WTC11 (cell line): ENCODE measurements at places on chromosomes 16 and 17.

GRCh38 chr16:83494459-83494858 lies 313.3 kb upstream of the HSBP1 start:
- DNase-seq: no peak

DNA sequence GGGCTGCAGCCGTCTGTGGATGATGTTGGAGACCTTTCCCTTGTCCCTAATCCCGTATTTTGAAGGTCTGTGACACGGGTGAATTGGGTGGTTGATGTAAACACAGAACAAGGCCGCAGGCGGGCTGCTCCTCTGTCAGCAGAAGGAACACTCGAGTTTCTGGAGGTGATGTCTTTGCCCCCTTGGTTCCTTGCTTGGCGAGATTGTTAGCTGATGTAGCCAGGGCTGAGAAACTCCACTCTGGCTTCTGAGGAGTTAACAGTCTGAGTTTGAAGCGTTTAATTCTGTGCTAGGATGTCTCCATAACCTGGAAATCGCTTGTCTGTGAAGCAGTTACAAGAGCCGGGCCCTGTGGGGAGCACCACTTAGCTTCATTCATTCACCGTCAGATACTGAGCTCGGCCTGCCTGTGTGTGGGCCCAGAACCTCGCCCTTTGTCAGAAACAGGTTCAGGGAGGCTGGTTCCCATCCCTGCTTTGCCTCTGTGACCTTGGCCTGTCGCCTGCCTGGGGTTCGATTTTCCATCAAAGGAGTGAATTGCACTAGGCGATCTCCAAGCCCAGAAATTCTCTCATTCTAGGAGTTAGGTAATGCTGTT lies 1.3 kb downstream of the MAPK8IP3 start:
- peak; percentile 25 for DNase-seq

DNA sequence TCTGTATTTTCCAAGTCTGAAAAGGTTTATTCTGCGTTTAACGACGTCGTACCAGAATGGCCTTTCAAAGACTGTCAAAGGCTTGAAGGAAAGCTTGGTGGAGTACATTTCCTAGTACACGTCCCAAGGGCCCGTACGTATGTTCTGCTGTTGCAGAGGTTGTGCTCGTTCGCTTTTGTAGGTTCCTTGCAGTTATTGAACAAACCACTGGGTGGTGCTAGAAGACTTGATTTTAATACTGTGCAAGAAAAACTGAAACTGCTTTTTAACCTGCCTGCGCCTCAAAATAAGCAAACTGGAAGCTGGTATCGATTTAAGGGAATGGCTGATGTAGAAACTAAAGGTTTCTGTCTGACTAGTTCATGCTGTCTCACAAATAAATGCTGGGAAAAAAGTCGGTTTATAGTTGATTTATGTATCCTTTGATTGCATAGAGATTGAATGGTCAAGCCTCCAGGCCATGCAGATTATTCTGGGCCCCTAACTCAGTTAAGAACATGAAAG lies 54.6 kb downstream of the USP10 start:
- peak; percentile 65 for DNase-seq

- DNase-seq: no peak
Measured at GRCh38 chr16:51553314-51553713, 402.2 kb upstream of the SALL1 start.

- DNase-seq: no peak
Measured at GRCh38 chr17:28056276-28056620, 13.8 kb downstream of the NLK start.

DNA sequence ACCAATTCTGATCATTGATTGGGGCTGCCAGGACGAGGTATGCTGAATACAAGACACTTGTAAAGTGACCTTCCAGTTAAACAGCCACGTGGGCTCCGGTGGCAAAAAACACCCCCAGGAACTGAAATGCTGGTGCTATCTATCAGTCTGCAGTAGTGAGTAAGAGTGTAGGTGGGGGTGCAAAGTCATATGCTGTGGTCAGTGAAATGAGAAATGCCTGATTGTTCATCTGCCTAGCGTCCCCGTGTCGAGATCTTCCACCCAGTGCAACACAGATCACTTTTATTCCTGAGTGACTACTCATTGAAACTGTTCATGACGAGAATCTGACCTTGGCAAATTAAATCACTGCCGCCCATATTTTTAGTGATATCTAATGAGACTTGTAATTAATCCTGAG lies 806.5 kb upstream of the GOT2 start:
- no peak for DNase-seq

- DNase-seq: no peak
Measured at GRCh38 chr17:49845321-49845720, 2.5 kb downstream of the TAC4 start.

DNA sequence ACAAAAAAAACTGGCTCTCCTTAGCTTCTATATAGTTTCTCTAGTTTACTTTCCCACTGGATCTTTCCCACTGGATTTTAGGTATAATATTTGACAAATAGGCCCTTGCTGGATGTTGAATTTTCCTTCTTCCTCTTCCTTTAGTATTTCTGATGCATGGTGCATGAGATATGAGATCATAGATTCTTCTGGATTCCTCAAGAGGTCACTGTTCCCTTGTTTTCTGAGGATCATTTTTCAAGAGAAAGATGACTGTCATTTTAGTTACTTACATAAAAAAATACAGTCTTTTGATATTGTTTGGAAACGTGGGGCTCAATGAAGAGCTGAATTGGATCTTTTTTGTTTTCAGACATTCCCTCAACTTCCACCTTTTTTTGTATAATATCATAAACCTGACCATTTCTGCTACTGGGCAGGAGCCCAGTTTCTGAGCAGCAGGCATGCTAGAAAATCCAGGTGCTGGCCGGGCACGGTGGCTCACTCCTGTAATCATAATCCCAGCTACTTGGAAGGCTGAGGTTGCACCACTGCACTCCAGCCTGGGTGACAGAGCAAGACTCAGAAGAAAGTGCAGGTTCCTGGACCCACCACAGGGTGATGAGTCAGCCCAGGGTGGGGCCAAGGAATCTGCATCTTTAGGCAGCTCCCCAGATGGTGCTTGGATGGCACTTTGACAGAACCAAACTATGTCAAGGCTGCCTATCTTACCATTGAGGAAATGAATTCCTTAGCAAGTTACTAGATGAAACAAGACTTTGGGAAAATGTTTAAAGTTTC lies 70.3 kb downstream of the SDR42E1 start:
- no peak for DNase-seq

- no peak for DNase-seq
Measured at GRCh38 chr17:59825533-59826322, 67.0 kb downstream of the TUBD1 start.

GRCh38 chr17:75571885-75572215 lies 15.8 kb upstream of the MYO15B start:
- DNase-seq: no peak

DNA sequence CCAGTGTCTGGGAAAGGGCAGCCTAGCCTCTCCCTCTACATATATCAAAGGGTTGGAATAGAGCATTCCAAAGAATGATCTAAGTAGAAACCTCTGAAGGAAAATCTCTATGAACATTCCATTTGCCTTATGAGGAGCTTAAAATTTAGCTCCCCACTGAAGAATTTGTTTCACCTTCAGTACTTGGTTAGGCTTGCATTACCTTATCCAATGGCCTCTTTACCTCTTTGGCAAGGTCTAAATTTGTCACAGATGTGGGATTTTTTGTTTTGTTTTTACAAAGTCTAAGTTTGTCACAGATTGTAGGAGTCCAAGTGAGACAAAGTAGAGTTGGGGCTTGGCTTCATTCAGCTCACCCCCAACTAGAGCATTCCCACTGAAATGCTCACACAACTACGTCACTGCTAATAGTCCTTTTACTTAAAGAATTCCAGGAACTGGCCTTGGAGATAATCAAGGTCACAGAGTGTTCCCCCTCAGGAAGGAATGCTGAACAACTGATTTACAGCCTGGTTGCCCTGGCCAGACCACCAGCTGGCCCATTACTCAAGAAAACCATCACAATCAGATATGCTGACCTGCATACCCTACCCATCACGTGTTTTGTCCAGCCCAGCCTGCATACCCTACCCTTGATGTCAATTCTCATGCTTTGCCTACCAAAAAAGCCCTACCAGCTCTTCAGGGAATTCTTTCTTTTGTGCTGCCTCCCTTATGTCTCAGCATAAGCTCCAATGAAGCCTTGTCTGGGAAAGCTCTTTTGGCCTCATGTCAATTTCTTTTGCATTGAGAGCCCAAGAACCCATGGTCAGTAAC lies 26.5 kb upstream of the PPM1D start:
- DNase-seq: no peak

DNA sequence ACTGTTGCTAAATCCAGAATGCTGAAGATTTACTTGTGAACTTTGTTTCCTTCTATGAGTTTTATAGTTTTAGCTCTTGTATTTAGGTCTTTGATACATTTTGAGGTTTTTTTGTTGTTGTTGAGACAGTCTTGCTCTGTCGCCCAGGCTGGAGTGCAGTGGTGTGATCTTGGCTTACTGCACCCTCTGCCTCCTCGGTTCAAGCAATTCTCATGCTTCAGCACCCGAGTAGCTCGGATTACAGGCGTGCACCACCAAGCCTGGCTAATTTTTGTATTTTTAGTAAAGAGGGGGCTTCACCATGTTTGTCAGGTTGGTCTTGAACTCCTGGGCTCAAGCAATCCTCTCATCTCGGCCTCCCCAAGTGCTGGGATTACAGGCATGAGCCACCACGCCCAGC lies 14.4 kb downstream of the TENT4B start:
- DNase-seq: no peak

GRCh38 chr16:88932929-88933328 lies 44.1 kb downstream of the CBFA2T3 start:
- DNase-seq: no peak

DNA sequence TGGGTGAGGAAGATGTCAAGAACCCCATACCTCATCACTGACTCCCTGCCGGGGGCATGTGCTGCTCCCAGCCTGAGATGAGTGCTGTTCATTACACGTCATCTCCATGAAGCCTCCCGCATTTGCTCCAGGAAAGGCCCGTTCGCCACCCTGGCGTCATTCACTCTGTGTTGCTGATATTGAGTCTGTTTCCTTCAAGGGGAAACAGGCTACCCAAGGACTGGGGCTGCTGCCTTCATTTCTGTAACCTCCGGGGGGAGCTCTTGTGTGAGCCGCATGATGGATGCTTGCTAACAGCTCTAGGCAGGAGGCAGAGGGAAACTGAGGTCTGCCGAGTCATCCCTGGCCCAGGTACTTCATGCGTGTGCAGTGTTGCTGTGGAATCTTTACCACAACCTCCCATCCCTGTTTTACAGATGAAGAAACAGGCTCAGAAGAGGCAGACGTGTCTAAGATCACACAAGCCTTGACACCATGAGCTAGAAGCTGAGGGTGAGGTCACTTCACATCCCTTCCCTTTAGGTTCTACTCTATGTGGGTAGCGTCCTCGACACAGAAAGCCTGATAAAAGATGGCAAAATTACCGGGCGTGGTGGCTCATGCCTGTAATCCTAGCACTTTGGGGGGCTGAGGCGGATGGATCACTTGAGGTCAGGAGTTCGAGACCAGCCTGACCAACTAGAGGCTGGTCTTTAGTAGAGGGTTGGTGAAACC lies 3.5 kb upstream of the ARMC5 start:
- DNase-seq: peak; percentile 54

- no peak for DNase-seq
Measured at GRCh38 chr17:2904135-2904534, 107.9 kb downstream of the RAP1GAP2 start.

GRCh38 chr17:69525920-69526841 lies 111.7 kb downstream of the MAP2K6 start:
- DNase-seq: peak; percentile 36

GRCh38 chr16:81207076-81207475 lies 31.4 kb upstream of the BCO1 start:
- DNase-seq: no peak

GRCh38 chr16:82331974-82332750 lies 162.1 kb upstream of the MPHOSPH6 start:
- DNase-seq: no peak

DNA sequence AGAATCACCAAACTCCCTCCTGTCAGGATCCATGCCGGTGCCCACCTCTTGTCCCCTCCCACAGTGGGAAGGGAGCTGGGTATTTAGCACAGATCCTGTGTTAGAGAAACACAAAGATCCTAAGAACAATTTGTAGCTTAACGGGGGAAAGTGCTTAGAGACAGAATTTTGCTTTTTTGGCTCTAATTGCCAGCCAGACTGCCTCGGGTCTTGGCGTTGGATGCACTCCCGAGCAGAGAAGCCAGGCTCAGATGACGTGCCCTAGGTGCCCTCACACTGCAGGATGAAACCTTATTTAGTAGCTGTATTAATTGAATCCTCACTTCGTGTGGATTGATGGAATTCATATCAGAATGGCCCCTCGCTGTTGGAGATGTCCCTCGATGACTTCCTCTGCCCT lies 22.5 kb upstream of the MAF start:
- DNase-seq: no peak

DNA sequence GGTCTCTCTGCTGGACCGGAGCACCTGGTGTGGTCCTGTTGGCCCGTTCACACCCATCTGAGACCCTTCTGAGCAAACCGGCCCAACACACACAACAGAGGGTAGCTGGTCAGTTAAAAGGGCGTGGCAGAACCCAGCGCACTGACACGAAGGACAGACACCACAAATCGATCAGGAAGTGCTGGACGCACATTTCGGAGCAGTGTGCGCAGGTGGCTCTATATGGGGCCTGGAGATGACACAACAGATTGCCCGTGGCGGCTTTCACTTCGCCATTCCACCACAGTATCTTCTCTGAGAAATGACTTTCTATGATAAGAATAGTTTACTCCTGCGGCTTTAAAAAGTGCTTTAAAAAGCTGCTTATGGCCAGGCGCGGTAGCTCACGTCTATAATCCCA lies 12.5 kb downstream of the CCDC57 start:
- DNase-seq: no peak

DNA sequence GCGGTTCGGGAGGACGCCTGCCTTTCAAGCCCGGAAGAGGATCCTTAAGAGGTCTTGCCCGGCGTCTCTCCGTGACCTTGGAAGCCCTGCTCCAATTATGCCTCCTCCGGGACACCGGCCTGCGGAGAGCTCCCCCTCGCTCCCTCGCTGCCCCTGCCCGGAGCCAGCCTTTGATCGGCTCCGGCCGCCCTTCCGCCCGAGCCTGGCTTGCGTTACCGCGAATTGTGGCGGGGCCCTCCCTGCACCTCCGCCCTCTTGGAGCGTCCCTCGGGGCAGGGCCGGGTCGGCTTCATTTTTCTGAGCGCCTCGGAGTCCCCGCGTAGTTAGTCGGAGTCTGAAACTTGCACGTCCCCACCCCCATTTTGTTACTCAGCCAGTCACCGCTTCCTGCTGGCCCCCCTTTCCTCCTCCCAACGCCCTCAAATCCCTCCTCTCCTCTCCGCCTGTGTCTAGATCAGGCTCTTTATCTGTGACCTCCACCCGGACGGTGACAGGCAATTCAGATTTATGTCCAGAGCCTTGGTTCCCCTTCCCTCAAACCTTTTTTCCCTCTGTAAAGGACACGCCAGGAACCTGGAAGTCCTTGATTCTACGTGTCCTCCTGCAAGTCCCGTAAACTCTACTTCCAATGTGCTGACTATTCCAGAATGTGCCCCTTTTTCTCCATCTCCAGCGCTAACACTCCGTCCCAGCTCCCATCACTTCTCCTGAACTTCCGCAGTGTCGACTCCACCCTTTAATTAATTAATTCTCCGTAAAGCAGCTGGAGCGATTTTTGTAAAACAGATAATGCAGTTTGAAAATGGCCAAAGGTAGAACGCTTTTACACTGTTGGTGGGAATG lies 569 bp upstream of the RABEP2 start:
- DNase-seq: no peak

- no peak for DNase-seq
Measured at GRCh38 chr16:86387468-86388440, 122.6 kb upstream of the FOXF1 start.
